Regular cardiac myocyte (primary cell): ENCODE measurements at places on chromosomes 16 and 17. TPM values are rescaled to one million over a fixed set of nuclear protein-coding genes. Genes with fewer than 3 reads are reported as not detected.

The TSPAN10 gene
- total RNA-seq = 0.58 and 1.7 TPM in 2 replicates

The SPPL2C gene
- not detected in 2 replicates for total RNA-seq

The SHISA6 gene
- total RNA-seq = under 0.01 TPM in 1 of 2 replicates, not detected in the other

The FOXN1 gene
- total RNA-seq = not detected in 2 replicates

The HEXD gene
- 6.1 and 8.2 TPM in 2 replicates for total RNA-seq

The CA7 gene
- not detected in 2 replicates for total RNA-seq

The PRR11 gene
- 2.3 and 19.9 TPM in 2 replicates for total RNA-seq

The PDP2 gene
- 7.3 and 9.0 TPM in 2 replicates for total RNA-seq

The PRM1 gene
- not detected in 2 replicates for total RNA-seq
